ENCODE measurements at places on chromosomes 12 and 14.

DNA sequence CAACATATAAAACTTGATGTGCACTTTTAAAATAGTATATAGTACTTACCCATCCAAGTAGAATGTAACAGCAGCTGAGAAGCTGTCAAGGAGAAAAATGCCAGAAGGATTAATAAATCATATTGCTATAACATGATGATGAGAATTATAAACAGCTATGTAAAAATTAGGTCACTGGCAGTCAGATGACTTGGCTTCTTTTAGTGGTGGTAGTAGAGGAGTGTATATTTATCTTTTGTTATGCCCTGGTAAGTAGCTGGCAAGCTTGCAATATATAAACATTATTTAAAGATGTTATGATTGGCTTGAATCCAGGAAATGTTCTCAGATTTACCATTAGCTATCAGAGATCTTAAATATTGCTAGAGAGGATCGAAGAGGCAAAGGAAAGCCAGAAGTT, 471.0 kb upstream of the MGAT4C start:
- DNase-seq, result peak; percentile 43

GRCh38 chr12:50764286-50765094, 589 bp downstream of the ATF1 start:
- DNase-seq, result no peak

DNA sequence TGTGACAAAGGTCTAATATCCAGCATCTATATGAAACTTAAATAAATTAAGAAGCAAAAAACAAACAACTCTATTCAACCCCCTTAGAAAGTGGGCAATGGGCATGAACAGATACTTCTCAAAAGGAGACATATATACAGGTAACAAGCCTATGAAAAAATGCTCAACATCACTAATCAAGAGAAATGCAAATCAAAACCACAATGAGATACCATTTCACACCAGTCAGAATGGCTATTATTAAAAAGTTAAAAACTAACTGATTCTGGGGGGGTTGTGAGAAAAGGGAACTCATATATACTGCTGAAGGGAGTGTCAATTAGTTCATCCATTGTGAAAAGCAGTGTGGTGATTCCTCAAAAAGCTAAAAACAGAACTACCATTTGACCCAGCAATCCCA, 198.9 kb downstream of the BMP4 start:
- no peak for DNase-seq

GRCh38 chr12:46933947-46934346, 108.2 kb upstream of the SLC38A4 start:
- DNase-seq, result no peak

GRCh38 chr12:100554608-100555077, 18.8 kb upstream of the GAS2L3 start:
- peak; percentile 51 for DNase-seq

DNA sequence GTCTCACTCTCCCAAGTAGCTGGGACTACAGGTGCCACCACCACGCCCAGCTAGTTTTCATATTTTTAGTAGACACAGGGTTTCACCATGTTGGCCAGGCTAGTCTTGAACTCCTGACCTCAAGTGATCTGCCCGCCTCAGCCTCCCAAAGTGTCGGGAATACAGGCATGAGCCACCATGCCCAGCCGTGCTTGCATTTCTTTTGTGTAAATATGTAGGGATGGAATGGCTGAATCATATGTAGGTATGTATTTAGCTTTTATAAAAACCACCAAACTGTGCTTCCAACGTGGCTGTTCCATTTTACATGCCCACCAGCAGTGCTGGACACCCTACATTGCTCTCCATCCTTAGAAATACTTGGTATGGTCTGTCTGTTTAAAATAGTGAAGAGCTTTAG, 32.8 kb upstream of the CLMN start:
- no peak for DNase-seq

GRCh38 chr12:88716240-88716639, 136.0 kb upstream of the KITLG start:
- DNase-seq, result no peak

DNA sequence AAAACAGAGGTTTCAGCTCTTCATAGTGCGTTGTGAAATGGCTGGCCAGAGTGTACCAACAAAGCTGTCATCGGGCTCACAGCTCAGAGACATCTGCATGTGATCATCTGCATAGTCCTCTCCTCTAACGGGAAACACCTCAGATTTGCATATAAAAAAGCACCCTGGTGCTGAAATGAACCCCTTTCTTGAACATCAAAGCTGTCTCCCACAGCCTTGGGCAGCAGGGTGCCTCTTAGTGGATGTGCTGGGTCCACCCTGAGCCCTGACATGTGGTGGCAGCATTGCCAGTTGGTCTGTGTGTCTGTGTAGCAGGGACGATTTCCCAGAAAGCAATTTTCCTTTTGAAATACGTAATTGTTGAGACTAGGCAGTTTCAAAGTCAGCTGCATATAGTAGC, 14.3 kb upstream of the PAPLN start:
- DNase-seq, result no peak

GRCh38 chr12:104733717-104734175, 224.3 kb downstream of the SLC41A2 start:
- no peak for DNase-seq

- DNase-seq, result no peak
Observed at GRCh38 chr14:47208434-47208833, 467.0 kb downstream of the MDGA2 start.

GRCh38 chr12:52681526-52682380, 1.5 kb upstream of the KRT1 start:
- no peak for DNase-seq

GRCh38 chr12:85580562-85581168, 255.5 kb downstream of the RASSF9 start:
- DNase-seq, result no peak

GRCh38 chr12:30754750-30755394, at the start of gene CAPRIN2:
Gene CAPRIN2 (minus strand): TSS chr12:30754951. CDS start chr12:30753520, 1,431 bp downstream.
- peak; percentile 88 for DNase-seq

DNA sequence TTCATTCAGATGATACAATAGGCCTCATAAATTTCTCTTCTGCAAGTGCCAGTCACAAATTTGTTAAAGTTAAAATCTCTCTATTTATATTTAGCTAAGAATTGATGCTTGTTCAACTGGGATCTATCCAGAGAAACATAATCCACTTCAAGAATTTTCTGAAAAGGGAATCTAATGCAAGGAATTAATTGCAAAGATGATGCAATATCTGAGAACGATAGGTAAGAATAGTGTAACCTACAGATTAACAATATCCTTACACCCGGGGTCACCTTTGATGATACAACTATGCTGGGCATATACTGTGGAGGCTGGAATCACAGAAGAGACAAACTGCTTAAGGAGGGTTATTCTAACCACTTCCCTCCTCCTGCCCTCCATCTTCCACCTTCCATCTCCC, 295.1 kb downstream of the FOXG1 start:
- no peak for DNase-seq

DNA sequence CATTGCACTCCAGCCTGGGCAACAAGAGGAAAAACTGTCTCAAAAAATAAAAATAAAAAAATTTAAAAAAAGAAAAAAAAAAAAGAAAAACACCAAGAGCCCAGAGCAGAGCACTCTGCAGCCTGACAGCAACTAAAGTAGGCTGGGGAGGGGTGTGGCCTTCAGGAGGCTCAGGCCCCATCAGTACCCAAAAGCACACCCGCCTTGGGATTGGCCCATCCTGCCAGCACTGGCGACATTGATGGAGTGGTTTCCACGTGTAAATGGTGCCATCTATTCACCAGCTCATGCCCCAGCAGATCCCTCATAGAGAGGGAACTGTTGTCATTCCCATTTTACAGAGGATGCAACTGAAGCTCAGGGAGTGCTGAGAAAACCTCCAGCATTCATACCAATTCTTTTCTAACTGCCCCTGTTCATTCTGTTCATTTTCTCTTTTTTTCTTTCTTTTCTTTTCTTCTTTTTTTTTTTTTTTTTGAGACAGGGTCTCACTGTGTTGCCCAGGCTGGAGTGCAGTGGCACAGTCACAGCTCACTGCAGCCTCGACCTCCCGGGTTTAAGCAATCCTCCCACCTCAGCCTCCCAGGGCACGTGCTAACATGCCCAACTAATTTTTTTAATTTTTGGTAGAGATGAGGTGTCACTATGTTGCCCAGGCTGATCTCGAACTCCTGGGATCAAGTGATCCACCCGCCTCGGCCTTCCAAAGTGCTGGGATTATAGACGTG, 89.3 kb downstream of the IRF2BPL start:
- no peak for DNase-seq

DNA sequence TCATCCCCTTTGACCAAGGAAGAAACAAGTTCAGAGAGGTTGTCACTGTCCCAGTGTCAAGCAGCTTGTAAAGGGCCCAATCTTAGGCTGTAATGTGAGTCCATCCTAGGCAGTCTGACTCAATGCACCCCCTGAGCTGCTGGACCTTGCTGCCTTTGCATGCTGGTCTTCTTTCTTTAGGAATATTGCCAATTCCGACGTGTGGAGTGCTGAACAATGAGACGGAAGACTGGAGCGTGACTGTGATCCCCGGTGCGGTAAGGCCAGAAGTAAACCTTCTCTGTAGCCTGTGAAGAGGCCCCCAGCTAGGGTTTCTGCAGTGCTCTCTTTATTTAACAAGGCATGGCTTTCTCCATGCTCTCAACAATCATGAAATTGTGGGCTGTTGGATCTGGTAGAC, 963 bp downstream of the TCTN2 start:
- DNase-seq, result no peak

DNA sequence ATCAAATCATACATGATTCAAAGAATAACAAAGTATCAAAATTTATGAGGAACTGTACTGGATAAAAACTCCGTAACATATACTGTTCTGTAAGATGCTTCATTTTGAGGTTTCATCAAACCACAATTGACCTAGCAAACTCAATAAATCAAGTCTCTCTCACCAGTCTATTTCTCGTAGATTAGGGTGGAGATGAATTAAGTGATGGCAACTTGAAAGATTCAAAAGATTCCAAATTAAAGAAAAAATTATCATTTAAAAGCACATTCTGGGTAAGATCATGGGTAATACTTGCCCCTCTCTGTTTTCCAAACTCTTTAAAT, 74.4 kb downstream of the PAPLN start:
- DNase-seq, result no peak

DNA sequence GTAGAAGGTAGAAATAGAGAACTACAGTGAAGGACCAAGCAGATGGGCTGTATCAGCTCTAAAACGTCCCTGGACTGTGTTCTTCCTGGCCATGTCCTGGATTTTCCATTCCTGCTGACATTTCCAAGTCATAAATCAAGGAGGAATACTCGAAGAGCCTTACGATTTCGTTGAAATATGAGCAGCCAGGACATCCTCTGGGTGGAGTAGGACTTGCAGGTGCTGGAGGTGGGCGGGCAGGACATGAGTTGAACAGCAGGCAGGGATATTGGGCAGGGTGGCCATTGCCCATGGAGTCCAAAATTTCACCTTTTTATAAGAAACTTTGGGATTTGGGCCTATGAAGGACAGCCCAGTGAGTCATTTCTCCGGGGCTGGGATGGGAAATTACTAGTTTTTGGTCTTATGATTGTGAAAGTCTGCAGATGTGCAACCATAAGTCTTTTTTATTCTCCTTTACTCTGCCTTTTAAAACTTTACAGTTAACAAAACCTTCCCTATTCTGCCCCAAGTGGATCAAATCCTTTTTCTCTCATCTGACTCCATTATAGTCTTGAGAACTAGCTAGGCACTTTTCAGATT, 88.8 kb downstream of the TMX1 start:
- DNase-seq, result no peak

- DNase-seq, result no peak
Observed at GRCh38 chr12:75892731-75893408, 138.7 kb downstream of the PHLDA1 start.

DNA sequence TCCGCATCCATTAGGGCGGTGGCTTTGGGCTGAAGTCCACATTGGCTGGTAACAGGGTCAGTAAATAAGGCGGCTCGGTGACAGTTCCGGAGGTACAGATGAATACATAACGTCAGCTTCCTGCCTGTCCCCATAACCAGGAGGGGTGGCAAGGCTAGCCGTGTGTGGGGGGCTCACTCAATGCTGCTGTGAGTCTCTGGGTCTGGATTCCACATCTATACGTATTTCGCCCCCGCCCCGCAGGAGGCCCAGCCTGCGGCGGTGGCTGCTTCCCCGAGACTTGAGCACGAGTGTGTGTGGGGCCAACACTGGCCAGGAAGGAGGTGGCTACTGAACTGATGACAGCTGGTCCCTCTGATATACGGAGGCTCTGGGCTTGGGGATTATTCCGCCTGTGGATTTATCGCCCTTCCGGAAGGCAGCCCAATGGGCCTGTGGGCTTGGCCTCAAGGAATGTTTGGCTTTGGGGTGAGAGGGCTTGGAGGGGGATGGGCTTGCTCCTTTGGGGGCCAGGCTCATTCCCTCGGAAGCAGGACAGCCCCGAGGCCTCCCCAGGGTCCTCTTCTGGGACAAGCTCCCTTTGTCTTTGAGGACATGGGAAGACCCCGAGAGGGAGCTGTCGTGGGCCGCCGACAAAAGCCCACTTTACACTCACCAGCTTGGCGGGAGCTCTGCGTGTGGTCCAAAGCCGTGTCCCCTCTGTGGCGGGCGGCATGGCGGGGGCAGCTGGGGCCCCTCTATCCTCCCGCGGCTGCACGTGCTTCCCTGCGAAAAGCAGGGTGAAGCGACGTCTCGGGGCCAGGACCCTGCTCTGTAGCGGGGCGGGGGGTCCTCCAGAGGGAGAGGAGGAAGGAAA, 82.1 kb downstream of the KIF26A start:
- DNase-seq, result no peak

DNA sequence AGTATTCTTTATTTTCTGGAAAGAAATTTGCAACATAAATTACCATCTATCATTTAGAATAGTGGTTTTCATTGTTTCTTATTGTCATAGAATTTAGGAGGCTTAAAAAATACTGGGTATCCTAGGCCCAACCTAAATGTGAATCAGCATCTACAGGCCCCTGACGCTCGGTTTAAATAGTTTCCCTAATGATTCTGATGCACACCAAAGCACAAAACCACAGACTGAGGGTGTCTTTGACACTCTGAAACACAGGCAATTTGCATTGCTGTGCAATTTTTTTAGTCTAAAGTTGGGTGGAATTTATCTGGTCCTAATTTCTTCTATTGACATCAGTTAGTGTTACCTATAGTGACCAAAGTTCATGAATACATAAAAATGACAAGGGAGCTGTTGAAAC, 87.6 kb upstream of the SSTR1 start:
- DNase-seq, result no peak

DNA sequence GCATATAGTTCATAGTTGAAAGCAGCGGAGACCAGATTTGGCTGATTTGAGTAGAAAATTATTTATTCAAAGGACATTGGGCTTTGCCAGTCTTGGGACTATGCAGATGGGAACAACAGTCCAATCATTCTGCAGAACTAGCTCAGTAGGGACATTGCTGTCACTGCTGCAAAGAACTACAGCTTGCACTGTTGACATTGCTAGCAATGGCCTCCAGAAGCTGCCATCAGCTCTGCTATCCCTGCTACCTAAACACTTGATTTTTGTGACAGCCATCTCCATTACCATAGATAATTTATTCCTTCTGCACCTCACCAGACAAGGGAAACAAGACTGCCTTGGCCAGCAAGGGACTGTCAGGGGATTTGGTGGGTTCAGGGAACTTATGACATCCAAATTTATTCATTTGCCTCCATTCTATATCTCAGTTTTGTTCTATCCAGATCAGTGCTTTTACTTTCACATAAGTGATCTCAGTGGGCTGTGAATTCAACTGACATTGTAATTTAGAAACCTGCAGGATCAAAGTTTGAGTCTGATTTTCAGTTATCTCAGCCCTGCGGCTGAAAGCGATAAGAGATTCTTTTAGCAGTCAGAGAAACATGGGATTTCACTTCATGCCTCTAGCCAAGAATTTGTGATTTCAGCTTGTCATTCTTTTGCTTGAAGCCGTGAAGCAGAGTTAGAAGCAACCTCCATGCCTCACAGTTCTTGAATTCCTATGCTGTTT, 136.7 kb upstream of the FBXO33 start:
- DNase-seq, result no peak

GRCh38 chr12:91959220-91959619, 186.4 kb downstream of the BTG1 start:
- DNase-seq, result no peak
